Kidney (tissue), 22 donors: ENCODE measurements at places on chromosomes 11 and 22.

GRCh38 chr22:22855617-22856308, 31.9 kb upstream of the IGLL5 start:
- no peak for DNase-seq

- peak; percentile 51 for DNase-seq
Measured at GRCh38 chr11:60970369-60970774, 1.1 kb upstream of the CD6 start.

- no peak for DNase-seq
Measured at GRCh38 chr11:60871378-60872061, 4.2 kb downstream of the ZP1 start.

DNA sequence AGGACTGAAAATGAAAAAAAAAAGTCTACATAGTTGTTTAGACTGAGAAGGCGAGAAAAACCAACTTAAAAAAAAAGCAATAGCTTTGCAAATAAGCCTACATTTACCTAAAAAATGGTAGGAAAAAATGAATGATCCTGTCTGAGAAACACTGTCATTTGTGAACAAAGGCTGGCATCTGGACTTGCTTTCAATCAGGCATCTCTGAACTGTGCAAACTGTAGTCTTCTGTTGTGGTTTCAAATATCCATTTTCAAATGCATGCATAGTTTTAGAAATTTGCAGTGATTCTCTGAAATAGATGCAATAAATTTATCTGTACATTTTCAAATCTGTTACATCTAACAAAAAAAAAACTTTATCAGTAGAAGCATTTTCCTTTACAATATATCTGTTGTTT, 106.1 kb upstream of the LUZP2 start:
- no peak for DNase-seq

- DNase-seq, result peak; percentile 46
Measured at GRCh38 chr11:64558869-64559268, 32.2 kb upstream of the SLC22A12 start.

DNA sequence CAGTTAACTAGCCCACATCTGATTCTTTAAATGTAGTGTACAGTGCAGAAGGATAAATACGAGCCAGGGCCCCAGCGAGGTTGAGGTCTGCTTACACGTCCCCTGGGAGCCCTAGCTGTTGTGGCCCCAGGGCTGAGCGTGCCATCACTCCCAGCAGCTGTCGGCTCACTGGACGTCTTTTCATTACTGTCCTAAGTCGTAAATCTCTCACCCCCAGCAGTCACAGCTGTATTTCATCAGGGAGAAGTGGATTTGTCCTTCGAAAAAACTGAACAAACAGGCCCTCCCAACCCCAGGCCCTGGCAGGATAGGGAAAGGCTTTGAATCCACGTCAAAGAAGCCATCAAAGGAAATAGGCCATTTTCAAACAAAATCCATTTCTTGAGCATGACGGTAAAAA, 110.4 kb upstream of the CSNK2A3 start:
- peak; percentile 86 for DNase-seq

- no peak for DNase-seq
Measured at GRCh38 chr22:25086902-25087282, 112.8 kb upstream of the CRYBB3 start.

- no peak for DNase-seq
Measured at GRCh38 chr22:25637672-25638071, 73.2 kb downstream of the GRK3 start.

- peak; percentile 86 for DNase-seq
Measured at GRCh38 chr11:111913997-111914396, 1.5 kb downstream of the HSPB2 start.

DNA sequence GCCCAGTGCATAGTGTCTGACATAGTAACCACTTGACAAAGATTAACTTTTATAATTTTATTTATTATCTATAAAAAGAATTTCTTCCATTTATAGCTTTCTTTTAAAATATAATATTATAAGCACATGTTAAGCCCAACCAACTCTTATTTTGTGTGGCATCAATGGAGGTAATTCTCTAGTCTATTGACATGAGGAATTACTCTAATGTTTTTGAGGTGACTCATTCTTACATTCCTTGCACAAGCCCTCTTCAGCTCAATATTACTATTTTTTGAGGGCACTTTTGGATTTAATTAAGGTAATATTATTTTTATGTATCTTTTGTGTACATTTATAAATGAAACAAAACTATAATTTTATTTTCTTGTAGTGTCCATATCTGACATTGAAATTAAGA, 59.6 kb downstream of the AASDHPPT start:
- DNase-seq, result no peak

DNA sequence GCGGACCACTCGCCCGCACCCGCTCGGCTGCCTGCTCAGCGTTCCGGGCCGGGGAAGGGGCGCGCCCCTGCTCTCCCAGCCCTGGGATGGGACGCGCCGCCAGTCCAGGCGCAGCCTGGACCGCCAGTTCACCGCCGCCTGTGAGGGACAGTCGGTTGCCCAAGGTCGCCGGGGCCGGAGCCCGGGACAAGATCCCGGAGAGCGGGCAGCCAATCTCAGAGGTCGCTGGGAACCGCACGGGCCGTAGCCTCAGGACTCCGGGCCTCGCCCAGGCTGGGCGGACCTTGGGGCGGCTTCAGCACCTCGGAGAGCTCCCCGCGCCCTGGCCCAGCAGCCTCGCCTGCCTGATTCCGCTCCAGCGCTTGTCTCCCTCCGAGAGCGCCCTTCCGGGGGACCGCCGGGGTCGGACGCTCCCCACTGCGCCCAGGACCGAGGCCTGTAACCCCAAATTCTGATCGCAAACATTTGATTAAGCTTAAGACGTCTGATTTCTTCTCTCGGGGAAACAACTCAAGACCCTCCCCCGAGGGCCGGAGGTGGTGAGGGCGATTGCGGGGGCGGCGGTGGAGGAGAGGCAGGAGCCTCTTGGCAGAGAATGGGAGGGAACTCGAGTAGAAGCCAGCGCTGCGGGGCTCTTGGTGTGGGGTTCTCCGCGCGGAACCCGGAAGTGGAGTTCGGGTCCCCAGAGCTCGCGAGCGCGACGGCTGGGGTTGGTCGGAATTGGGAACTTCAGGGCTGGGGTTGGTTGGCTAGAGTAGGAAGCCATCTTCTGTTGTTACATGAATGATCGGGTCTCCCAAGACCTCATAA, 1.1 kb upstream of the CHRM4 start:
- DNase-seq, result peak; percentile 93

- no peak for DNase-seq
Measured at GRCh38 chr11:26377619-26378018, 45.7 kb downstream of the ANO3 start.

DNA sequence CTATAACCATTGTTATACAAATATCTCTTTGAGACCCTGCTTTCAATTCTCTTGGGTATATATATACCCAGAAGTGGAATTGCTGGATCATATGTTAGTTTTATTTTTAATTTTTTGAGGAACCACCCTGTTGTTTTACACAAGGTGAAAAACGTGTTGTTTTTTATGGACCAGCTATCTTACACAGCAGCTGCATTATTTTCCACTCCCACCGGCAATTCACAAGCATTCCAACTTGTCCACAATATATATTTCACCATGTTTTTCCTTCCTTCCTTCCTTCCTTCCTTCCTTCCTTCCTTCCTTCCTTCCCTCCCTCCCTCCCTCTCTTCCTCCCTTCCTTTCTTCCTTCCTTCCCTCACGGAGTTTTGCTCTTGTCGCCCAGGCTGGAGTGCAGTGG, 6.3 kb upstream of the APOL5 start:
- DNase-seq, result no peak
